ENCODE measurements at places on chromosomes 5 and 9.

- DNase-seq = peak; percentile 21
These were observed 4.6 kb downstream of the NMRK1 start for GRCh38 chr9:75083188-75083970.

- DNase-seq = peak; percentile 42
These were observed 2.3 kb upstream of the HK3 start for GRCh38 chr5:176901260-176902101.

GRCh38 chr9:36297798-36298197 lies 39.5 kb upstream of the GNE start:
- no peak for DNase-seq

DNA sequence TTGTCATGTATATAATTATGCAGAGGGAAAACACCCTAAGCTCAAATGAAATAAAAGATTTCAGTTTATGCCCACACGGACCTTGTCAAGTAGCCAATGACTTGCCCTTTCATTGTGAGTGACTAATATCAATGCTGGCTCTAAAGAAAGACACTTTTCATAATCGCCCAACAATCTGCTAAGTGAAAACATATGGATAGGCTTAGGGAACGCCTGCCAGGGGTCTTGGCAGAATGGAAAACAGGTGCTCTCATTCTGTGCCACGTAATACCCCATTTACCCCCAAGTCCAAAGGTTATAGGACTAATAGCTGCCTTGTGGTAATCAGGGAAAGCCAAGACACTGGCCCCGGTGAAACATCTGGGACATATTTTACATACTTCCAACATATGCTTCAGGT lies 157.7 kb downstream of the SLF1 start:
- no peak for DNase-seq

DNA sequence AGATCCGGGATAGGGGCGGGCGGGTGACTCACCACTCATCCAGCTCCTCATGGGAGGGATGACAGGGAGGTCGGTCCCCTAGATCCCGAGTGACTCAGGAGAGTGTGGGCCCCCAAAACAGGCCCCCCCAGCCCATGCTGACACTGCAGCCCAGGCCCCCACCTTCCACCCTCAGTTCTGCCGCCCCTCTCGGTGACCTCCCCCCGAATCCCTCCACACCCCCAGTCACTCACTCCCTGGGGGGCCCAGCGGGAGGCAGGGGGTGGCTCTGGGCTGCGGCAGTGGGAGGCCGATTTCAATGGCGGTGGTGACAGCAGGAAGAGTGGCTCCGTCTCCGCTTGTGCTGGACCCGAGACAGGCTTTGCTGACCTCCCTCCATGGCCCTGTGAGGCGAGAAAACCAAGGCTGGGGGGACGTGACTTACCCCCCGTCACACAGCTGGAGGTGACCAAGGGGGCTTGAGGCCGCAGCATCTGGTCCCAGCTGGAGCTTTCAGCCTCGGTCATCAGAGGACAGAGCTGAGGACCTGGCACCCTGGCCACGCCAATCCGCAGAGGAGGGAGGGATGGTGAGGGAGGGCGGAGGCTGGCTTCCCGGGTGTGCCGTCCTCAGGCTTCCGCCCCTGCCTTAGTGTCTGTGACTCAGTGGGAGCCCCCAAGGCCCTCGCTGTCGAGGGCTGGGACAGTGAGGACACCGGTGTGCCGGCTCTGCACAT lies 9.0 kb downstream of the GPSM1 start:
- DNase-seq = no peak

GRCh38 chr5:92041911-92042660 lies 659.0 kb upstream of the ARRDC3 start:
- DNase-seq = no peak

DNA sequence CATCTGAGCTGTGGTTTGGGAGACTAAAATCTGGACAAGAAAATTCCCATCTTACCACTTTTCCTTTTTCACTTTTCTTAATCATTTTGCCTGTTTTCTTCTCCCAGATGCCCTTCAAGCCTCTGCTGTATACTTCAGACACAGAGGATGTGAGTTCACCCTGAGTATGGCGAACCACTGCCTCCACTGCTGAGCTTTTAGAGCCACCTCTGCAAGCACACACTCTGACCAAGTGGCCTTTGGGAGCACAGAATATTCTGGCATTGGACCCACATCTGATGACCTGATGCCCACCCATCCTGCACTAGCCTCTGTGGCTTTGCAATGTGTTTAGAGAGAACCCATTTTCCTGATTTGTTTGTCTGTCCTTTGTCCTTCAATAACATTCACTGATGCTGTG lies 32.5 kb downstream of the TERT start:
- DNase-seq = no peak

GRCh38 chr9:96494215-96494800 lies 44.3 kb downstream of the HABP4 start:
- no peak for DNase-seq

- DNase-seq = no peak
These were observed 51.4 kb downstream of the ACER2 start for GRCh38 chr9:19460243-19460642.

DNA sequence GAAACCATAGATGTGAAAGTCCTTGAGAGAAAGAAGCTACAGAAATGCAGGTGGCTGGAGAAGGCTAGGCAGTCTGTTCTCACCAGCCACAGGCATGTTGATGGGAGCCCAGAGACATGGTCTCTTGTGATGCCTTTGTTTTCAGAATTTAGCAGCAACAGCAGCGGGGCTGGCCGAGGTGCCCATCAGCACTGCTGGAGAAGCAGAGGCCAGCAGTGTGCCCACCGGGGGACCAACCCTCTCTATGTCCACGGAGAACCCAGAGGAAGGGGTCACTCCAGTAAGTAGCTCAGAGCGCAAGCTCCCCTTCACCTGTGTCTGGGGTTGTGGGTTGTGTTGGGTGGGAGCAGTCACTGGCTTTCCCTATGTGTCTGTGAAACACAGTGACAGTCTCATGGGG lies 59.6 kb downstream of the COL15A1 start:
- DNase-seq = no peak

DNA sequence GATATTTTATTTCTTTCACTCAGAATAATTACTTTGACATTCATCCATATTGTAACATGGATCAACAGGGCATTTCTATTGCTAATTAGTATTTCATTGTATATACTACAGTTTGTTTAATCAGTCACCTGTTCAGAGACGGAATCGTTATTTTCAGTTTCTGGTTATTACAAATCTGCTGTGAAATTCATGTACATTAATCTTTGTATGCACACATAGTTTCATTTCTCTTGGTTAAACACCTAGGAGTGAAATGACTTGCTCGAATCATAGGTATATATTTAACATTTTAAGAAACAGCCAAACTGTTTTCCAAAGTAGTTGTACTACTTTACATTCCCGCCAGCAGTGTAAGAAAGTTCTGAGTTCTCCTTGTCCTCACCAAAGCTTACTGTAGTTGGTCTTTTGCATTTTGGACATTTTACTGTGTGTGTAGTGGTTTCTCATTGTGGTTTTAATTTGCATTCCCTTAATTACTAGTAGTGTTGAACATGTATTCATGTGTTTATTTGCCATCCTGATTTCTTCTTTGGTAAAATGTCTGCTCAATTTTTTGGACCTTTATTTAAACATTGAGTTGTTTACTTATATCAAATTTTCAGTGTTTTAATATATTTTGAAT lies 198.2 kb downstream of the SAXO1 start:
- DNase-seq = no peak

DNA sequence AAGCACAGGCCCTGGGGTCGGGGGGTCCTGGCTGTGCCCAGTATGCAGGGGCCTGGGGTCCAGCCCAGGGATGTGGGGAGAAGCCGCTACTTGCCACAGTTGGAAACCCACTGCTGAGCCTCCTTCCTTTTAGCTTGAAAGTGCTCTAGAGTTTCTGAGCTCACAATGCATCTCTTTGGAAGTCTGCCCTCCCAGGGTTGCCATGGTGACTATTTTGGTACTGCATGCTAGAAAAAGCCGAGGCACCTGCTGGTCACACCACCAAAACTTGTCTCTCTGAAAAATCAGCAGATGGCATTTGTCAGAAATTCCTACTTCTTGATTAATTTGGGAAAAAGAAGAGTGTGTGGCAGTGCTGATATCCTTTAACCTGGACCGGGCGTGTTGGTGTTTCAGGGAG lies 151.8 kb downstream of the SEC61B start:
- DNase-seq = no peak

DNA sequence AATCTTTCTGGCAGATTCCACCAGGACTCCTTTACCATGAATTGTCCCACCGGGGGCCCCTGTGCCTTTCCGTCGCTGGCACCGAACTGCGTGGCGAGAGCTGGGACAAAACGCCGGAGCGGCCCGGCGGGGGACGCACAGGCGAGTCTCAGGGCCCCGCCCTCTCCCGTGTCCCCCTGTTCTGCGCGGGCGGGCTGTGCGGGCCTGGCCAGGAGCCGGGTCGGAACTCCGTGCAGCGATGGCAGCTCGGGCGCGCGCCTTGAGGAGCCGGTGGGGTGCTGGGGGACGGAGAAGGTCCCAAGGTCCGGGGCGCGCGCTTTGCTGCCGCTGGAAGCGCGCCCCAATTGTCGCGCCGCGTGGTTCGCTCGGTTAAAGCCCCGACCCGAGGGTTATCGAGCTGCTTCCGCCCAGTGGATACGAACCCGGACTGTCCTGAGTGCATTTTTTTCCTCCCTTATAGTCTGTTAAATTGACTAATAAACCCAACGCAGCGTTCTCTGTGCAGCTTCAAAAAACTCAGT lies 125.3 kb downstream of the TMEM174 start:
- no peak for DNase-seq

DNA sequence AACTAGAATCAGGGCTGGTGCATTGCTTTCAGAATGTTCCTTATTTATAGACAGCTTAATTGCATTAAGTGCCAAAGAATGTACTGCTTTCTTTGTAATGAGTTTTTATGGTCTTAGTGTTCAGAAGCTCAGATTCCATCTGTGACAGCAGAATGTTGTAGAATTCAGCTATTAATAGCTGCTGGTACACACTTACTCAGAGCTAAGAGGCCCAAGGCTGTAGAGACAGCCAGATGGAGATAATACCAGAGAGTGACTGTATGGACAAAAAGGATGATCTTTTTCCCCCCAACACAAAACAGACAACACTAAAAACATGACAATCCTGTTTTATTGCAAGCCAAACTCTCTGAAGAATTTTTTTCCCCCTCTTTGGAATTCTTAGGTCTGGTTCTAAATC lies 50.2 kb downstream of the PPP2R2B start:
- DNase-seq = no peak

GRCh38 chr9:107999890-108000289 lies 510.3 kb upstream of the KLF4 start:
- no peak for DNase-seq

GRCh38 chr5:42491699-42492098 lies 68.5 kb downstream of the GHR start:
- no peak for DNase-seq

DNA sequence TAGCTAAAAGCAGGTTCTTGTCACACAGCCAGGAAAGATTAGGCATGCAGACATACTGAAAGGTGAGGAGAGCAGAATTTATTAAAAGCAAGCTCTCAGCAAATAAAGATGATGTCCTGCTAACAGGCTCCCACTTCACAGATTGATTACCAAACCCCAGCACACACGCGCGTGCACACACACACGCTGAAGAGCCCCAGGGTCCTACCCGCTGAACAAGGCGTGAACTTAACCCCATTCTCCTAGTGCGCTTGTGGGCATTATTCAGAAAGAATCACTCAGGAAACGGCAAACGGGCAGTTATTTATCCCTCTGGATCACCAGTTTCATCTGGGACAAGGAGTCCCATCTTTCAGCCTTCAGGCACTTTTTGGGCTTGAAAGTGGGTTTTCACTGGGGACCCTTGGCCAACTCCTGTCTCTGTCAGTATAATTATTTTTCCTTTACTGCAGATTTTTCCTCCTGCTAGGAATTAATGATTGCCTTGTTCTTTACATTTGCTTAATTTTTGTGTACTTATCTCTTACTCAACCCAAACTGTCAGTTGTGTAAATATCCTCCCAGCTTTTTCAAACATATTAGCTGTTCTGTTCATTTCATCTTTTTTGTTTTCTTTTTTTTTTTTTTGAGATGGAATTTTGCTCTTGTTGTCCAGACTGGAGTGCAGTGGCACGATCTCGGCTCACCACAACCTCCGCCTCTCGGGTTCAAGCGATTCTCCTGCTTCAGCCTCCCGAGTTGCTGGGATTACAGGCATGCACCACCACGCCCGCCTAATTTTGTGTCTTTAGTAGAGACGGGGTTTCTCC lies 92.6 kb downstream of the RIC1 start:
- DNase-seq = no peak

DNA sequence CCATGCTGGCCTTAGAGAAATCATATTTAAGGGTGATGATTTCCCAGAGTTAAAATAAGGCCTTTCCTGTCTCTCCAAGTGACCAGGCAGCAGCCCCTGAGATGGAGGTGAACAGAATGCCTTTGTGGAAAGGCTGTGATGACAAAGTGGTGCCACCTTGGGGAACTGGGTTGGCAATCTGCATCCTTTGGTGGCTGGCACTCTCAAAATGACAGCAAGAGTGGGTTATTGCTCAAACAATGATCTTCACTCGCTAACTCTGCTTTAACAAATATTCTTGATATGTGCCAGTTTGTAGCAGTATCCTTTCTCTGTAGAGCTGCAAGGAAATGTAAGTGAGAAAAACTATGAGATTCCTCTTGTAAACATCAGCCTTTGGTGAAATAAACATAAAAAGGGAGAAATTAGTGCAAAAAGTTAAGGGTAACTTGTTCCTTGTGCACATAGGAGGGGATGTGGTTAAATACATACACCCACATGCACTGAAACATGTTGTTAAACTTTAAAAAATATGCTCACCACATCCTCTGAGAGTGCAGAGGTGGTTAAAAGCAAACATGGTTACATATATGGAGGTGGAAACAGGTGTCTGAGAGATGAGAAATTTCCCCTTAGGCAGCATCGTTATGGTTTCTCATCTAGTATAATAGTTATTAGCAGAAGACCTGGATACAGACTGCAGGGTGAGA lies 373.4 kb upstream of the CTNND2 start:
- DNase-seq = no peak

DNA sequence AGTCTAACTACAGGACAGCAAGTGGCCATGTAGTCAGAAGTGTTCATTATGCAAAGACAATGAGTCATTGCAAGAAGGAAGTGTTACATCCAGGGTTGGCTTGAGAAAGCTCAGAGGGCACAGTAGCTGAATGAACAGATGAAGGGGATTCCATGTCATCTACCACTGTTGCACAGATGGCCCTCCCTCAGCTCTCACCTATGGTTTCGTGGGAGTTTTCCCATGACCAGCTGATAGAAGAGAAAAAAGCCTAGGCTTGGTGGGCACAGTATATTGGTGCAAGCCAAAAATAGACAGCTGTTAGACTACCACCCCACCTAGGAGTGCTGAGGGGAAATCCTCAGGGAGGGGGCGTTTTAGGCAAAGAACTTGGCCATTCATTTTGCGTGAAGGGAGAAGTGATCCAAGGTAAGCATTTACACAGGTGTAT lies 217.0 kb downstream of the DMRT2 start:
- no peak for DNase-seq

- DNase-seq = no peak
These were observed 407.2 kb upstream of the PIK3R1 start for GRCh38 chr5:67808340-67808739.

GRCh38 chr5:167850911-167851310 lies 440.5 kb upstream of the WWC1 start:
- DNase-seq = no peak

DNA sequence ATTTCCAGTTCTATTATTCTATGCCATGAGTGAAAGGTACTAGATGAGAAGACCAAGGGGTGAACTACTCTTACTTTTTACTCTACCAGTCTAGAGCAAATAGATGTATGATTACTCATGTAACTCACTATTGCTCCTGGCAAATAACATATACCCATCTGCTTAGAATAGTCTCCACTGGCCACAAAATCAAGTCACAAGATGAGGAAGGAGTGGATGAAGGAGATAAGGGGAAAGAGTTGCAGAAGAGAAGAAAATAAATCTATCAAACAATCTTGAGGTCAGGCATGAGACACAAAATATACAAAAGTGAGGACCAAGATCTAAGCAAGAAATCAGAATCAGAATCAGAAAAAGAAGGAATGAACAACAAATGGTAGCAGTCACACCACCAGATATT lies 13.7 kb upstream of the NR4A3 start:
- no peak for DNase-seq
